ENCODE measurements at places on chromosomes 3 and 15.

GRCh38 chr3:32354362-32354778 is 37.3 kb upstream of the CMTM7 start:
- no peak for DNase-seq

GRCh38 chr15:100216182-100216581 is 125.6 kb downstream of the ADAMTS17 start:
- no peak for DNase-seq

DNA sequence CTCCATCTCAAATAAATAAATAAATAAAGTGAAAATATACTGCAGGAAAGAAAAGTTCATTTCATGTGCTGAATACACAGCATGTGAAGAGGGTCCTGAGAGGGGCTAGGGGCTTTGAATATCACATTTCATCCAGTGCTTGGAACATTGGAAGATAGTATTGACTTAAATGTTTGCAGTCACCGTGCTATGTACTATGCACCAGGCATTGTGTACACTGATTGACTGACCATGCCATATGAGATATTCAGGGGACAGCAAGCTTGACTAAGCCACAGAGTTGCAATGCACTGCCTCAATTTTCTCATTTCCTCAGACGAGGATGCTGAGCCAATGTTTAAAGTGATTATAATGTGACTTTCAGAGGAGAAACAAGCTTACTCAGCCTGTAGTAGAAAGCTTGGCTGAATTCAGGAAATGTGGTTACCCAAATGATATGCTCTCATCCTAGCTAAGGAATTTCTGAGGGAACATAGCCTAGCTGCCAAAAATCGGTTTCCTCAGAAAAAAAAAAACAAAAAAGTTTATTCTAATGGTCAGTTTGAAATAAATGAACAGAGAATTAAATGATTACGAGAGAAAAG is 557.9 kb downstream of the FGF12 start:
- DNase-seq = no peak

DNA sequence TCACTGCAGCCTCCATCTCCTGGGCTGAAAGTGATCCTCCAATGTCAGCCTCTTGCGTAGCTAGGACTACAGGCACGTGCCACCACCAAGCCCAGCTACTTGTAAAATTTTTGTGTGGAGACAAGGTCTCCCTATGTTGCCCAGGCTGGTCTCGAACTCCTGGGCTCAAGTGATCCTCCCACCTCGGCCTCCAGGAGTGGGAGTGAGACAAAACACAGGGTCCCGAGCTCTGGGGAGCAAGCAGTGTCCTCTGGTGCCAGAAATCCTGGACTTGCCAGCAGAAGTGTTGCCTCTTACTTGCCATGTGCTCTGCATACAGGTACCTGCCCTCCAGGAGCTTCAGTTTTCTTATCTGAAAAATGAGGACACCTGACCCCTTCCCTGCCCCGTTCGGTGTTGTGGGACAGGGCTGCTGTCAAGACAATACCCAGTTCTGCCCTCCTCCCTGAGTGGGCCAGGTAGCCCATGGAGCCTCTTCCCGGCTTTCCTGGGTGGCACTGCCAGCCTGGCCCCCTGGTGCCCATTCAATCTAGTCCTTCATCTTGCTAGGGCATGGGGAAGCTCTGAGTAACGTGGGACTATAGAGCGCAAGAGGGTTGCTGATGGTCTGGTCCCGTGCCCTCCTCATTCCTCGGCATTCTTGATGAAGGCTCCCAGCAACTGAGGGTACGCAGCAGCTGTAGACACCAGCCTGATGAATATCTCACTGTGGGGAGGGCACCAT is 164.6 kb downstream of the GOLGA6L4 start:
- no peak for DNase-seq

- DNase-seq = no peak
These were observed 66.5 kb downstream of the GABRG3 start for GRCh38 chr15:27037501-27037900.

DNA sequence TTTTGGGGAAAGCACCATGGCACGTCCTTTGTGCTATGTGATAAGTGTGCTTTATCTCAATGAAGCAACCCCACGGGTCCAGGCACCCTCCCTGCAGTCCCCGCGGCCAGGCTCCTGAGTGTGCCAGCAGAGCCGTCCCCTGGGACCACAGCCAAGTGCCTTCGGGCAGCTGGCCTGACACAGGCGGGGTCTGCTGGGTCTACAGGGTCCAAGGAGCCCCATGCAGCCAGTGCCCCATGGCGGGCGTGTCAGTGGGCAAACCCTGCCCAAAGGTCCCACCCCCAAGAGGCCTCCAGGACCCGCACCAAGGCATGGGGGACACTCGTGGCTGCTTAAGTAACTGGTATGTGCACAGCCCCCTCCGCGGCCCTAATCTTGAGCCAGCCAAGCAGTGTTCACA is 35.3 kb downstream of the KLHL25 start:
- no peak for DNase-seq

- no peak for DNase-seq
These were observed 6.3 kb downstream of the ADAMTS17 start for GRCh38 chr15:100335335-100335999.

GRCh38 chr3:192130534-192131132 is 596.7 kb downstream of the FGF12 start:
- DNase-seq = peak; percentile 11

DNA sequence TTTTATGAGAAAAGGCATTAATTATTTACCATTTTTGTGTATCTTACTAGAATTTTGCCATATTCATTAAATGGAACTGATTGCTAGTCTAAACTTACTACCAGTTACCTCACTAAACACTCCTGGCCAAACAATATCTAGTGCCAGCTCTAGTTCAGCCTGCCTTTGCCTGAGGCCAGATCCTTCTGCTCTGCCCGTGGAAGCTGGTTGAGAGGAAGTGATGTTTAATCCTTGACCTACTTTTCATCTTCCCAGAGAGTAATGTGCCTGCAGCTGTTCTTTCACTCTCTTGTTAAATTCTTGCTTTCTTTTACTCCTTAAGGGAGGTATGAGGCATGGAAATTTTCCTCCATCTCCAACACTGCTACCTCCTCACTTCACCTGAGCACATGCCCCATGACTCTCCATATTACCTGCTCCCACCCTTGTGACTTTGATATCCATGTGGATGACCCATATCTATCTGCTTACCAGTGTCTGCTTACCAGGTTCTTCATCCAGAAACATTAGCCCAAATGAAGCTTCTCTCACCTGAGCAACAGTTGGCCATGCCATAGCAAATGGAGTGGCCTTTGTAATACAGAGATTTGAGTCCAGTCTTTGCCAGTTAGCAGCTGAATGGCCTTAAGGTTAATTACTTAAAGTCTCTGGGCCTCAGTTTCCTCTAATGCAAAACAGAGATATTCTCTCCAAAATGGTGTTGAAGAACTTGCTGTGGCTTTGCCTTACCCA is 53.4 kb downstream of the UBE2E1 start:
- DNase-seq = no peak

DNA sequence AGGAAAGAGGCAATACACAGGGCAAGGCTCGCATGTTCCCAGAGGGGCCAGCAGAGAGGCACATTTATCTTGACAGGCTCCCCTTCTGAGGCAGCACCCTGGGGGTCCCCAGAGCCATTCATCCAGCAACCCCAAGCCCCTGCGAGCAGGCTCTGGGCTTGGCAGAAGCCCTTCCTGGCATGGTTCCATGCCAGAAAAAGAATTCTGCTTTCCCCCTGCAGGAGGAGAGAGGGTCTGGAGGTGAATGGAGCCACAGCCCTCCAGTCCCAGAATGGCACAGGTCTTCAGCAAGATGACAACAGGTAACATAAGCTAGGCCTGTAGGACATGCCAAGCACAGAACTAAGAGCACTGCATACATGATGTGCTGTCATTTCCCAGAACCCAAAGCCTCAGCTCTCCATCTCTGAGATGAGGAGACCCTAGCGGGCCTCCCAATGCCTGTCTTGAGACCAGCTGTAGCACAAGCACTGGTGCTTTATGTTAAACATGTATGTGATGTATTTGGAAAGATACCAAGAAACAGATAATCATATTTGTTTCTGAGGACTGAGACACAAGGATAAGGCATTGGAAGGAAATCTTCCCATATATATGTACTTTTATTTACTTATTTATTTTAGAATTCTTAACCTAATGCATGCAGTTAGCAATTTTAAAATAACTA is 121.6 kb downstream of the ALDH1A2 start:
- DNase-seq = no peak

DNA sequence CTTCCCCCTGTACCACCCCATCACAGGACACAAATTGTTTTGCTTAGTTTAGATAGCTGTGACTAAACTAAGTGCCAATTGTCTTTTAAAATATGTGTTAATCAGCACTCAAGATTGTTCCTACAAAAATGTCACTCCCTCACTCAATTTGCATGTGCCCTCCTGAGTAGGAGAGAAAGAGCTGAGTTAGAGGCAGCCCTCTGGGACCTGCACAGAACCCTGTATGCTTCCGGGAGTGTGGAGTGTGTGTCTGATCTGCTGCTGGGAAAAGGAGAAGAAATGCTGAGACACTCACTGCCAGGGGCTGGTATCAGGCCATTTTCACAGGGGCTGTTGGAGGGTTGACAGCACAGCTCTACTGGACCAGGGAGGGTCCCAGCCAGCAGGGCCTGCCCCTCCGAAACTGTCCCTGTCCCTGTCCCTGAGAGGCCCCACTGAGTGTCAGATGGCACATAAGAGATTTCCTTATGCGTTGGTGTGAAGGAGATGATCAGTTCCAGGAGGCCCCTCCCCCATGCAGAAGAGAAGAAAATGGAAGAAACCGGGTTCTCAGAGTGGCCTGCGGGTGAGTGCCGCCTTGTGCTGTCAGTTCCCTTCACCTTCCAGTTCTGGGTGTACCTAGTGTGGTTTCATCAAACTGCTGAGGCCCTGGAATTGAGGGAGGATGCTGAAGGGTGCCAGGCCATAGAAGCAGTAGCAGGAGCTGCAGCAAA is 3.9 kb upstream of the B3GNT5 start:
- no peak for DNase-seq

DNA sequence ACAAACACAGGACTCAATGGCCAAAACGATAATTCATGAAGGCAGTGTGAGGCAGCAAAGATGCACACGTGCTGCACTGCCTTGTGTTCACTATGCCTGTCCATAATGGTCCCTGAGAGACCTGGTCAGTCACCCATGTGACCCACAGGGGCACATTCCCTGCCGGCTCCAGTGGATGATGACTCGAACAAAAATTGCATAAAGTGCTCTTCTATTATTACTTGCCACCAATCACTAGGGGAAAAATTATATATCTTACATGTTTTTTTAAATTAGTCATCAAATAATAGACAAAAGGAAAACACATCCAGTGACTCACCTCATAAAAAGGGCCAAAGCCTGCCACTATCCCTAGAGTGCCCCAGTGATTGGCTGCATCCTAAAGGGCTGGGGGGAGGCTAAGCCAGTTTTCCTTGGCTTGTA is 47.5 kb downstream of the UBP1 start:
- DNase-seq = no peak

DNA sequence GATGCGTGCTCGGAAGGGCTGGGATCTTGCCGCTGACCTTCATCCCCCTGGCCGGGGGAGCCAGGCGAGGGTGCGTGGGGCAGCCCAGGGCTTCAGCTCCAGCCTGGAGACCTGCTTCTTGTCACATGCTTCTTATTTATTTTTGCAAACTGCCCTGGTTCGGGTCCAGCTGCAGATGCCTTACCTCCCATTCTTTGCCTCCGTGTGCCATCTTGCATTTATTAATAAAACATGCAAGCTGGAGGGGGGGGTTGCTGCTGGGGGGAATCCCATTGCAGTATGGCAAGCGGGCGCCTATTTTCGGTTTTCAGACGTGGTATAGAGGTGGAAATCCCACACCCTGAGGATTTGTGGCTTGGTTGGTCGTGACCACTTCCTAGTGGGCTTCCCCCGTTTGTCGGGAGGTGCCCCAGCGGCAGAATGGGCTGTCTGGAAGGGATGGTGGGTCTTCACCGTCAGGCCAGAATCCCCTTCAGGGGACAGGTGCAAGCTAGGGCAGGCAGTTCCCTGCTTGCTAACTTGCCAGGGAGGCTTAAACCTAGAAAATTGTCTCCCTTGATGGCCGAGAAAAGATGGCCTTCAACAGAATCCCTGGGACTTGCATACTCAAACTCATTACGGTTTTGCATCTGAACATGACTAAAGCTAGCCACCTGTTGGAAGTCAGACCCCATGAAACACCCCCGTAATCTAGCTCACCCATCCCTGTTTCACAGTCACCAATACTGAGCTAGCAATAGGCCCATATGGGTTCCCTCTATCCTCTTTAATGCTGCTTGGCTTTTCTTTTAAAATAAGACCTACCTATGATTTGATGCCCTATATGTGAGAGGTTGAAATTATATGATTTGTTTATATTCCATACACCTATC is 569 bp downstream of the TMEM266 start:
- peak; percentile 32 for DNase-seq

Data from CD4-positive, alpha-beta T cell treated with Interleukin-12 subunit alpha and Interleukin-12 subunit beta, for 1 hour (primary cell).